ENCODE measurements at places on chromosomes 1 and 21.

DNA sequence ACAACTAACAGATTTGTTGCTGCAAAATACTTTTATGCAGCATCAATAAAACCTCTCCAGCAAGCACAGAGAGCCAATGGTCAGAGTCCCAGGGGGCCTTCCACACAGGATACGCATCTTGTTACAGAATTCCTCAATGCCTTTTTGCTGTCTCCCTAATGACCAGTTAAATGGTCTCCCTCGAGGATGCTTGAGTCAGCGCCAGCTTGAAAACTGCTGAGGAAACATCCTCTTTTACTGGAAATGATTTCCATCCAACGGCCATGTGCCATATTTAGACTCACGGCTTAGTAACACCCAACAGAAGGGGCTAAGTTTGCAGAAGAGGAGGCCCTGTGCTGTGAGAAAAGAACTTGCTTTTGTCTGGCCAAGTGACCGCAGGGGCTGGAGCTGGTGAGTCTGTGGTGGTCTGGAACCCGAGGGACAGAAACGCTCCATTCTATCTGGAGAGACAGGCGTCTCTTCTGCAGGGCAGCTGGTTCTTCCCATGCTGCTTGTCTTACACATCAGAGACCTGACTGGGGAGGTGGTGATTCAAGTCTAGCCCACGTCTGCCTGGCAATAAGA lies 496.4 kb downstream of the SETD4 start:
- peak; percentile 91 for DNase-seq

DNA sequence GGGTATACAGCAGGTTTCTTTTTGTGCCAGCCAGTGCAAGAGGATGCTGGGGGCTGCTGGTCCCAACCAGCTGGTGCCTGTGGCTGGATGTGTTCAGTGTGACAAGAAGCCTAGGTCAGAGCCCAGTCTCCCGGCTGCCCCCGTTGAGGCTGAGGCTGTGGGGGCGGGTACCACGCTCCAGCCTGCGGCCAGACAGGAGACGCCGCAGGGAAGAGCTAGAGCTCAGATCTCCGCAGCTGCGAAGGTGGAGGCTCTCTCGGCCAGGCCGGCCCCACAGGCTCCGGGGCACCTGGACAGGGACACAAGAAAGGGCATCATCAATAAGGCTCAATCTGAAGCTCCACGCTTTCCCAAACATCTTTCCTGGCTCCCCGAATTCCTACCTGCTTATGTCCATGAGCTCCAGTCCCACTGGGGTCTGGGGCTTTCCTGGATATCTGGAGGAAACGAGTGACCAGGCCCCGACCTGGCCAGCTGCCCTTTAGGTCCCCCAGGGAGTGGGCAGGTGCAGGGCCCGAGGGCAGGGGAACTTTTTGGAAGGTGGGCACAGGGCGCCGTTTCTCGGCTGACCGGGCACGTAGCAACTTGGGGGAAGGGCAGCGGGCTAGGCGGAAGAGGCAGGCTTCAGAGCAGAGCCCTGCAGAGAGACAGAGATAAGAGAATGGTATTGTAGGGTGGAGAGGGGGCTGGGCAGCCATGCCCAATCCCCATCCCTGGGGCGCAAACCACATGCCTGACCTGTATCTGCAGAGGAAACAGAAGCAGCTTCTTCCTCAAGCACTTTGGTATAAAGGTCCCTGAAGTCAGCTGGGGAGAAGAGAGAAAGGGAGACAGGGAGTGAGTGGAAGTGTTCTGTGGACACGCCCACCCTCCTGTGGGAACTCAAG lies 7.4 kb downstream of the ENTREP3 start:
- DNase-seq, result no peak

GRCh38 chr21:37204580-37204979 lies 62.6 kb downstream of the VPS26C start:
- DNase-seq, result peak; percentile 26

DNA sequence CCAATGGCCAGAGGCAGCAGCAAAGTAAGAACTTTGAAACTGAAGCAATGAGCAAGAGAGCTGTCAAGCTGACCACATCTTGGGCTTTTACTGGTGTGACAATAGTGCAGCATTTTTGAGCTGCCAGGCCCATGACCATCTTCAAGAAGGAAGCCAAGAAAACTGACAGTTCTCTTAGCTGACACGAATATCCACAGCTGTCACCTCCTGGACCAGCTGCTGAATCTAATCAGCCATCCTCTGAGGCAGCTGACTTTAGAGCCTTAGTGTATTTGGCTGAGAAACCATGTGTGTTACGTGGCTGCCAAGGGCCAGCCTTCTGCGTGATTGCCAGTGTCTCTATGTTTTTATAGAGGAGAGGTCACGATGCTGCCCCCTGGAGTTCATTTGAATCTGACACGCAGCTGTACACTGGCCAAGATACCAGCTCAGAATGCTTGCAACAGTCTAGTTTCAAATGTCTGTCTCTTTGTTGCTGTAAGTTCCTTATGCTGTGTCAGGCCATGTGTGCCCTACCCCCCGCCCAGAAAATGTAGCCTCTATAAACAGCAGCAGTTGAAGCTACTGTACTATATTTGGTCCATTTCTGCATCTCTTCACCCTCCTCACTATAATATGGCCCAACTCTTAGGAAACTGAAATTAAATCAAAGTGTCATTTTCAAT lies 39.7 kb downstream of the PALMD start:
- peak; percentile 85 for DNase-seq

DNA sequence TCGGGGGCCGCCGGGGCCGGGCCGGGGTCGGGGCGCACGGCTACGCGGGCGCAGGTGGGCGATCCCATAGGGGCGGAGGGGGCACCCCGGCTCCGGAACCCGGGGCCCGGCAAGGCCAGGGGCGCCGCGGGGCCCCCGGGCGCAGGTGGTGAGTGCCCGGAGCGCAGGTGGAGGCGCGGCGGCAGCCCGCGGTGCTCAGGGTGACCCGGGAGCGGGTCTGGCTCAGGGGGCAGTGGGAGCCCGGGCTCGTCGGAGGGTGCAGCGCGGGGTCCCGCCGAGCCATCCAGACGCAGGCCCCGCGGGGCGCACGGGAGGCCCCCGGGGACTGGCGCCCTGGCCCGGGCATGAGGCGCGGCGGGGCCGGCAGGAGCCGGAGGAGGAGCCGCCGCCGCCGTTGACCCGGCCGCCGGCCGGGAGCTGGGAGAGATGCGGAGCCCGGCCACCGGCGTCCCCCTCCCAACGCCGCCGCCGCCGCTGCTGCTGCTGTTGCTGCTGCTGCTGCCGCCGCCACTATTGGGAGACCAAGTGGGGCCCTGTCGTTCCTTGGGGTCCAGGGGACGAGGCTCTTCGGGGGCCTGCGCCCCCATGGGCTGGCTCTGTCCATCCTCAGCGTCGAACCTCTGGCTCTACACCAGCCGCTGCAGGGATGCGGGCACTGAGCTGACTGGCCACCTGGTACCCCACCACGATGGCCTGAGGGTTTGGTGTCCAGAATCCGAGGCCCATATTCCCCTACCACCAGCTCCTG lies 489 bp downstream of the CELSR2 start:
- DNase-seq, result no peak

GRCh38 chr1:85258536-85259117 lies 835 bp downstream of the C1orf52 start:
- DNase-seq, result peak; percentile 45

- no peak for DNase-seq
These were observed 18.7 kb downstream of the TNFRSF8 start for GRCh38 chr1:12081648-12082396.

GRCh38 chr1:89844860-89845259 lies 24.0 kb downstream of the LRRC8D start:
- DNase-seq, result no peak

GRCh38 chr1:113073479-113073950 lies 517 bp downstream of the LRIG2 start:
- peak; percentile 71 for DNase-seq

- no peak for DNase-seq
These were observed 711.2 kb downstream of the MRPL39 start for GRCh38 chr21:24895885-24896734.

DNA sequence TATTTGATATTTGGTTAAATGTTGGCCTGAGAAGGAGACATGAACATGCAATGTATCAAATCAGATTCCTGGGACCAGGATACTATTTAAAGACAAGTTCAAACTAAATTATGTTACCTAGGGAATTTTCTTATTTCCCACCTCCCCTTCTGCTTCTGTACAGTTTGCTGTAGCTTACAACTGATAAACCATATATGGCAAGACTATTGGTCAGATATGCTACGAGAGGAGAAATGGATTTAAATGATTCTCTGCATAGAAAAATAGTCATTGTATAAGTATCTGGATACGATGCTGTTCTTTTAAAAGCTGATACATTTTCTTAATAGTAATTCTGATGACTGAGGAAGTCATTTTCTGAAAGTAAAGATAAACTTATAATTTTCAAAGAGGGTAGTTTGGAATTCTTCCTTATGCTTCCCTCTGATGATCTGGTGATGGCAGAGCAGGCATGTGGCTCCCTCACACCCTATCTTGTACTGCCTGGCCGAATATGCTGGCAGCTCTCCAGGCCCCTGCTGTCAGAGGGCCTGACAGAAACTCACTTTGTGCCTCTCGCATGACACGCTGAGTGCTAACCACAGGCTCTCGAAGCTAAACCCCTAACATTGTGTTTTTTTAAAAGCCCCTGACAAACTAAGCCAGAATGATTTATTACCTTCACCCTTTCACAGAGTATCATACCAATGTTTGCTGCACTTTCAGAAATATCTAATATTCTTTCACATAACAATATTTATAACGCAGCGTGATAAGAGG lies 19.4 kb downstream of the RRP15 start:
- DNase-seq, result peak; percentile 58

Measured in EL (cell line).